T47D (cell line): ENCODE measurements at places on chromosomes 4 and X.

- no peak for DNase-seq
Observed at GRCh38 chrX:12790885-12791256, 341 bp upstream of the PRPS2 start.

DNA sequence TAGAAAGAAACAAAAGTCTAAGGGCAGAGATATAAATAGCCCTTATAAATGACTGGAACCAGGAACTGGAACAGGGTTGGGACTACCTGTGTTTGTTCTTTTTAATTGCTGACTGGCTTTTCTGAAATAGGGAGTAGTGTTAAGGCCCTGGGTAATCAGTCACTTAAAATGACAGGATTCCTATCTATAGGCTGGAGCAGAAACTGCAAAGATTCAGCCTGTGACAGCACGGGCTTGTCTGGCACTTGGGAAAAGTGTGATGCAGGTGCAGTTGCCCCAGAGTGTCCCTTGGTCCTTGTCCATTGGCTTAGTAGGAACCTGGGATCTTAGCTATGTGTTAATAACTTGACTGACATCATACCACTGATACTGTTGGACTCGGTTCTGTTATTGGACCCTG lies 14.7 kb upstream of the PLAC8 start:
- DNase-seq = no peak

DNA sequence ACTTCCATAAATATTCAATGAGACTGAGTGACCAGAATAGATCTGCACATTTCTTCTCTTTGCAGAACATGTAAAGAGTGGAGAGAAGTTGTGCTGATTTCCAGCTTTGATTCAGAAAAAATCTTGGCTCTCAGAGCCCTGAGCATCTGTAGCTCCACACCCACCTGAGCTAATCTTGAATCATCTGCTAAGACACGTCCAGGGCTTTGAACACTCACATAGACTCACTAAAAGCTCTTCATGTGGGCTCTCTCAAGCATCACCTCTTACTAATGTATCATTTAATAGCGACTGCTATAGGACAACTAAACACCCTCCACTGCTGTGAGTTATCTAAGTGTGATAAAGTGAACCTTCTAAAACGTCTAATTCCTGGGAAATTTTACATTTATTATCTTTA lies 147.7 kb upstream of the GRIA3 start:
- DNase-seq = no peak

DNA sequence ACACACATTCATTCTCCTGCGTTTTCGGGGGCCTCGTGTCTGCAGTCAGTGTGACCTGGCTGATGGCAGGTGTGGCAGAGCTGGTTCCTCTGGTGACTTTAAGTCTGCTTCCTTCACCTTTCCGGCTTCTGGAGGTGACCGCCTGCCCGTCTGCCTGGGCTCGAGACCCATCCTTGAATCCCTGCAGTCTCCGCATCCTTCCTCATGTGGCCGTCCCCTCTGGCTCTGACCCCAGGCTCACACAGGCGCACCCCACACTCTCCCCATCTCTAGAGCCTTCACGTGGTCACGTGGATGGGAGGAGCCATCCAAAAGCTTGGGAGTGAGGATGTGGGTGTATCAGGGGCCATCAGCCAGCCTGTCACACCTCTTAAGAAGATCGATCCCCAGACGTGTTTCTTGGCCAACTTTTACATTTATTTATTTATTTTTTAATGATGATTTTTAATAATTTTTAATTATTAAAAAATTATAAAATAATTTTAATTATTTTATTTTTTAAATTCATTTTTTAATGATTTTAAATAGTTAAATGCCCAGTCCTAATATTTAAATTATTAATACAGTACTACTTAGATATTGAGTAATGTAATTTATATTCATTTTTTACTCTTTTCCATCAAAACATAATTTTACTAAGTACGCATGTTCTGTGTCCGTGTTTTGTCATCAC lies 20.9 kb downstream of the RGS12 start:
- no peak for DNase-seq

GRCh38 chrX:51803833-51804232 lies 60.6 kb downstream of the GSPT2 start:
- no peak for DNase-seq

GRCh38 chrX:151000861-151001331 lies 17.8 kb downstream of the HMGB3 start:
- no peak for DNase-seq

DNA sequence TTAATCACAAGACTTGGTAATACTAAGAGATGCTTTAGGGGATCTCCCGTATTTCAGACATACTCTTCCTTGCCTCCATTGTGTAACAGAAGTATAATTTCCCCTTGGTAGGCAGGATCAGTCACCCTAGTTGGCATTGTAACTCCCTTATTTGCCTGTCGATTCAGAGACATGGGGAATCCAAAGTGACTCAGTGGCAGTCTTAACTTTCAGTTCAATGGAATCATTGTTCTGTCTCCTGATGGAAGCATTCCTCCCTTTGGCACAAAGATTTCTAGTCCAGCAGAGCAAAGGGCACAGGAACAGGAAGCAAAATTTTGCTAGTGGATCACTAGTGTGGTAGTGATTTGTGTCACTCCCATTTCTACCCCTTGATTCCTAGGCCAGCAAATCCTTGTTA lies 80.4 kb downstream of the DCUN1D4 start:
- DNase-seq = no peak

GRCh38 chrX:4315891-4316290 lies 602.4 kb upstream of the PRKX start:
- DNase-seq = no peak

DNA sequence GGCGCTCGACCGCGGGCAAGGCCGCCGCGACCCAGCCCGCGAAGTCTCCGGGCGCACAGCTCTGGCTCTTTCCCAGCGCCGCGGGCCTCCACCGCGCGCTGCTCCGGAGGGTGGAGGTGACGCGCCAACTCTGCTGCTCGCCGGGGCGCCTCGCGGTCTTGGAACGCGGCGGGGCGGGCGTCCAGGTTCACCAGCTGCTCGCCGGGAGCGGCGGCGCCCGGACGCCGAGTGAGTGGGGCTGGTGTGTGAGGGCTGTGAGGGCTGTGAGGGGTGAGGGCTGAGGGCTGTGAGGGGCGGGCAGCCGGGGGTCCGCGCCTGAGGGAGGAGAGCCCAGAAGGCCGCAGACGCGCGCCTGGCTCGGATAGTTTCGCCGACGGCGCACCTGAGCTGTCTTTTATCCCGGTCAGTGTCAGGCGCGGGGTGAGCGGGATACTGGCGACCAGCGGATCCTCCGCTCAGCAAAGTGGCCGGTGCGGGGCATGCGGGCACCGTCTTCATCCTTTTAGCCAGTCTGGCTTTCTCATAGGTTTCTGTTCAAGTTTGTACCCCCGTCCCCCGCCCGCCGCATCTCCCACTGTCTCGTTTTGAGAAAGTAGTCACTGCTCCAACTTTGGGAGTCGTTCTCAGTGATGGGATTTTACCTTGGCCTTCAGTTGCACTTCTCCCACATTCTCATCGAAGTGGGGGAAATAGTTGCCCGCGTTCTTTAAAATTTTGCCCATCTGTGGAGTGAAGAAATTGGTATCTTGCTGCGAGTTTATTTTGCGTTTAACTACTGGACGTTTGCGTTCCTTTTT lies 586 bp downstream of the HERC5 start:
- DNase-seq = peak; percentile 37

GRCh38 chr4:7310451-7310850 lies 118.1 kb downstream of the SORCS2 start:
- DNase-seq = no peak

DNA sequence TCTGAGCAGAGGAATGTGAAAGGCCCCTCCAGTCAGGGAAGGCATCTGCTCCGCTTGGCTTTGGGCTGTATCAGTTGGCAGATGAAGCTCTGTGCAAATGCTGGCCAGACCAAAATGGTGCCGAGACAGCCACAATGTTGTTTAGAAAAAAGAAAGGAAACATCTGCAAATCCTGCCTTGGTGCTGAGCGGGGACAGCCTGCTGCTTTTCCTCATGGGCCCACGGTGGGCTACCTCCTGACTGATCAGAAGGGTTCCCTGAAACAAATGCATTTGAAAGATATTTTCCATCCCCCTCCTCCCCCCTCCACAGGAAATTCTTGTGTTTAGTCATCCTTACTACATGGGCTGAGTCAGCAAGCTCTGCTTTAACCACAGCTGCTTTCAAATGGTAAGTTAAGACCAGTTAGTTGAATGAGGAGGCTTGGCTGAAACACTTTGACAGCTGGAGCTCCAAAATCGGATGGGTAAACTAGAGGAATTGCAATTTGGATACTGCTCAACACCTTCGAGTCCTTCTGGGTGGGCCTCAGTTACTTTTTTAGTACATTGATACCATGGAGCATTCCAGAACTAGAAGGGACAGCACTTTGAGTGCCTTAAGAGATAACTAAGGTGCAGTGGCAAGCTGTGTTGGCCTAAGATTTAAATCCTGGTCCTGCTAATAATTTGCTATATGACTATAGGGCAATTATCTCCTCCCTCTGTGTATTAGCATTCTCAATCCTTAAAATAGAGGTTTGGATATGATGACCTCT lies 36.0 kb downstream of the PLAC1 start:
- DNase-seq = no peak

- DNase-seq = no peak
Observed at GRCh38 chr4:113563691-113564378, 197.7 kb downstream of the CAMK2D start.

GRCh38 chr4:3523628-3524221 lies 8.5 kb downstream of the LRPAP1 start:
- DNase-seq = no peak

GRCh38 chrX:140507223-140507981 lies 2.5 kb upstream of the SOX3 start:
- DNase-seq = no peak

DNA sequence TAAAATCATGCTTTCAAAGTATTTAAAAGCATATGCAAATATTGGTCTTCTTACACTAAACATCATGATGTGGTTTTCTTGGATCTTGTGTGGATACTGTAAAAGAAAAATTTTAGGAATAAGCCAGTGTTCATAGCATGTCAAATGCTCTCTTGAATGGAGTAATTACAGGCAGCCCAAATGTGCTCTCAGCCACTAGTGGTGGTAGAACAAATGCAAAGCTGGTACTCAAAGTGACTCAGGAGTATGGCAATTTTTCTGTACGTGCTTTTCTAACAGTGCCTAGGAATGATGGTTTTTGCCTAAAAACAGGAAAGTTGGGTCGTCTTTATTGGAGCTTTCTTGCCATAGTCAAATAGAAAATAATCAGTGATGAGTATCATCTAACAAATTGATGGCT lies 19.9 kb downstream of the PGRMC2 start:
- DNase-seq = no peak

DNA sequence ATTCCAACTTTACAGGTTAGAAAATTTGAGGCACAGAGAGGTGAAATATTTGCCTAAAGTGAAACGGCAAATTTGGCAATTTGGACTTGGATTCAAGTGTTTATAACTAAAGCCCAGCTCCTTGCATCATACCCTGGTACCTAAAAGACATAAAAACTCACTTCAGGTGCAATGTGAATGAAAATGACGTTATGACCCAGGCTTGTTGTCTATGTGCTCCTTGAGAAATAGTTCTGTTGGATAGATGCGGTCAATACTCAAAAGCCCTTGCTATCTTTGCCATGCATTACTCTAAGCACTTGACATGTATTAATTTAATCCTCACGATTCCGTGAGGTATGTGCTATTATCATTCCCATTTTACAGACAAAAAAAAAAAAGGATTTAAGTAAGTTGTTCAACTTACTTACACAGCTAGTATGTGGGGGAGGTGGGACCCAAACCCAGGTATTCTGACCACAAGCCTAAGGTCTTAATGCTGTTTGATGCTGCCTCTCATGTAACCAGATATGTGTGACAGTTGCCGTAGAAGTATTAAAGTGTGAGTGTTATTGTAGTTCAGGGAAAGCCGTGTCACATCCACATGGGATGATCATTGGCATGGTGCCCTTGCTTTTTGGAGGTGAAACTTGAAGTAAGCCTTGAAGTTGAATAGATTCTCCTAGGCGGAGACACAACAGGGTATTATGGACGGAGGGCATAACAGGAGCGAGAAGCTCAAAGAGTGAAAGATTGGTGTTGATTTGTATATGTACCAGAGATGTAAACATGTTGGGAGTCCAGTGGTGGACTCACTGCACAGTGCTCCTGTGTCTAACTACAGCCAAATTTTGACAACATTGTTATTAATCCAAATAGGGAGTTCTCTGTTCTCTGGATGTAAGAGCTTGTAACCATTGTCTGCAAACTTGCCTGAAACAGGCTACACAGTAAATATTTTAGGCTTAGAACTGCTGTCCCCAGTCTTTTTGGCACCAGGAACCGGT lies 3.1 kb downstream of the SCML1 start:
- no peak for DNase-seq

- no peak for DNase-seq
Observed at GRCh38 chrX:148933881-148934280, 433.5 kb downstream of the AFF2 start.

DNA sequence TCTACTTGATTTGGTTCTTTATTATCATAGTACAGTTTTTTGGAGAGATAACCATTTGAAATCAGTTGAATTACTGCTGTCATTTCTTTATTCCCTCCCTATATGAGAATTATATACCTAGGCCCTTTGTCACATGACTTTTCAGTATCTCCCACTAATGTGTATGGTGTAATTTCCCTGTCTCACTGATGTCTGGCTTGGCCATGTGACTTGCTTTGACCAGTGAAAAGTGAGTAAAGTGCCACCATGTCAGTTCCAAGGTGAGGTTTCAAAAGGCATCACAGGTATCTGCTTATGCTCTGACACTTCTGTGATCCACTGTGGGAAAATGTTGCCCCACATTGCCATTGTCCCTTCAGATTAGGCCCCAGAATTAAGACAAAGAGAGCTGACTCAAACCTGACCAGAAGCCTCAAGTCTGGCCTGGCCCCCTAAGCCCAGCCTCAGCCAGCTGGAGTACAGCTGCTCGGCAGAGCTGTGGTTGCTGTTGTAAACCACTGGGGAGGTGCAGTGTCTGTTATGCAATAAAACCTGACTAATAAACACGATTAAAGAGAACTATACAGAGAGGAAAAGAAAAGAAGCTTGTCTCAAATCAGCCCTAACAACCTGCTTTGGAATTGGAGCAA lies 27.5 kb downstream of the SETD7 start:
- no peak for DNase-seq

GRCh38 chr4:149985981-149986380 lies 92.3 kb upstream of the DCLK2 start:
- no peak for DNase-seq

DNA sequence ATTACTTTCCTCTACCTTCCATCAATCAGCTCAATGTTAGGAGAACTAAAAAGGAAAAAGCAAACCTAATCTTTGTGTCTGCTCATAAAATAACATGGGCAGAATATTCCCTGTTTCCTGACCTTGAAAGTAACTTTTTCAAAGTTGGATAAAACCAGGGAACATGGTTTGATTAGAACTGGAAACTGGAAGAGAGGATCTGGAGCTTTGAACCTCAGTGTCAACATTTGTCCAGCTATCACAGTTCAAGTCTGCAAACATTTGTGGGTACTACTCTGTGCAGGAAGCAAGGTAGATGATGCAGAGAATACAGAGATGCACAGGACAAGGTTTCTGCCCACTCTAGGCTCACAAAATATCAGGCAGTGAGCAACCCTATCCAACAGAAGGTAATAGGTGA lies 86.4 kb upstream of the TAB3 start:
- DNase-seq = no peak

DNA sequence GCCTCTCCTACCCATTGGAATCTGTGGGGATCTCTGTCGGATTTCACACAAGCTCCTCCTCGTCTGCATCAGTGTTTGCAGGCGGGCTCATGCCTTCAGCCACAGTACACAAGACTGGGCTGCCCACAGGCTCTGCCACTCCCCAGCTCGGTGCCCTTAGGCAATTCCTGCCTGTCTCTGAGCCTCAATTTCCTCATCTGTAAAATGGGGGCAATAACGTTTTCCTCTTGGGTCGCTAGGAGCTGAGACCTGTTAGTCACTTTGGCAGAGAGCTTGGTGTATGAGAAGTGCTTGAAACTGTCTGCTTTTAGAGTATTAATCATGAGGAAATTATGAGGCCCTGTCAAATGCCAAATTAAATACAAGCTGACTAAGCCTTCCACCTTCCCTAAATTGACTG lies 27.6 kb upstream of the MSX1 start:
- DNase-seq = no peak
